Activated T-helper 9 cell treated with anti-CD3 and anti-CD28 coated beads, Interleukin-2, amount 50 U/mL, for 16 hours (primary cell): ENCODE measurements at places on chromosomes 1 and 21.

- DNase-seq, result no peak
These were observed 396.7 kb upstream of the C1orf87 start for GRCh38 chr1:60470246-60470645.

GRCh38 chr21:45742247-45742646 is 98.7 kb downstream of the PCBP3 start:
- DNase-seq, result no peak

DNA sequence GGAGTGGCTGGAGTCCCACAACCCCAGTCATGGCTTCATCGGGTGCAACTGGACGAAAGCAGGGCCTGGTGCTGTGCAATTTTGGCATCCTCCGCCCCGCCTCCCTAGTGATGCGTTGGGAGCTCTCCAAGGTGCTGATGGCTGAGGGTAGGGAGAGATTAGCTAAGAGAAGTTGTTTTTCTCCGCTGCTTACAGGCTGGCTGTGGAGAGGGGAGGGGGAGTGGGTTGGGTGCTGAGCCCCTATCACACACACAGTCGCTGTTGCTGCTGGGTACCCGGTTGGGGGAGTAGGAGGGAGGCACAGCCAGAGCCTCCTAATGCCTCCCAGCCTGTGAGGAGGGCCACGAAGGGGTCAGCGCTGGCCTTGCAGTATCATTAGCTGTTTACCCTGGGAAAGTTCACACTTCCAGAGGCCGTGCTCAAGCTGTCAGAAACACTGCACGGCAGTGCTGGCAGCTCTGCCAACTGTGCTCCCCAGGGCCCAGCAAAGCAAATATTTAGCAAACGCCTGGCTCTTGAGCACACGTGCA is 110.0 kb downstream of the GRIK3 start:
- no peak for DNase-seq

DNA sequence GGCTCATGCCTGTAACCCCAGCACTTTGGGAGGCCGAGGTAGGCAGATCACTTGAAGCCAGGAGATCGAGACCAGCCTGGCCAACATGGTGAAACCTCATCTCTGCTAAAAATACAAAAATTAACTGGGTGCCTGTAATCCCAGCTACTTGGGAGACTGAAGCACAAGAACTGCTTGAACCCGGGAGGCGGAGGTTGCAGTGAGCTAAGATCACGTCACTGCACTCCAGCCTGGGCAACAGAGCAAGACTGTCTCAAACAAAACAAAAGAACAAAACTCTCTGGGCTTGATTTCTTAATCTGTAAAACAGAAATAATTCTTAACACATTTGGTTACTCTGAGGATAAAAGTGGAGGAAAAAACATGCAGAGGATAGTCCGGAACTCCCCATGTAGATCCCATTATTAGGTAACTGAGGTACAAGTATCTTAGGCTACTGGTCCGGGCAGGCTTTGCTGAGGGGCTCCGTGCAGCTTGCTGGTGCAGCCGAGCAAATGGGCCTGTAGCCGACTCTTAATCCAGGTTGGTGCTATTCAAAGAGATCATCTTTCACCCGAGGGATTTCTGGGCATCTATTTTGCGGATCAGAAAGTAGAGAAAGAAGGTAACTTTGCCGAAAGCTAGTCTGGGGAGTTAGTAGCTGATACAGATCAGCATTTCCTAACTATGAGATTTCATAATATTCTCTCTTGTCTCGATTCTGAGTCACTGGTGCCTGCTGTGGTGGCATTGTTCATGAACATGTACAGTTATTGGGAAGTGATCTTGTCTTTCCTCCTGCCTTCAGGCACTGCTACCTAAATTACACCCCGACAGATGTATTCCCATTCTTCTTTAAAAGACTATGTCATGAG is 56.8 kb downstream of the NFIA start:
- DNase-seq, result no peak

DNA sequence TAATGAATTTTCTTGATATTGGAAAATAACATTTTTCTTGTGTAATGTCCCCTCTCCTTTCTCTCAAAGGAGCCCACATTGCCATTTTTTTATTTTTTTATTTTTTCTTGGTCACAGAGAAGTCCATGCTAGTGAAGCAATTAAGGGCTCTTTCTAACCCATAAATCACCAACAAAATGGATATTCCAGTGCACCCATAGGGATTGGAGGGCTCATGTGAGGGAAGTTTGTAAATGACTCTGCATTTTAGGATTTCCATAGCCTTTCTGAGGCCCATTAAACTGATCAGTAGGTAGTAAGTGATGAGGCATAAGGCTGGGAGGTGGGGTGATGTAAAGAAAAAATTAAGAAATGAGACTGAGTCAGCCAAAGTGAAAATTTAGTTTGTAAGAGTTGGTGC is 55.9 kb upstream of the JAK1 start:
- no peak for DNase-seq

DNA sequence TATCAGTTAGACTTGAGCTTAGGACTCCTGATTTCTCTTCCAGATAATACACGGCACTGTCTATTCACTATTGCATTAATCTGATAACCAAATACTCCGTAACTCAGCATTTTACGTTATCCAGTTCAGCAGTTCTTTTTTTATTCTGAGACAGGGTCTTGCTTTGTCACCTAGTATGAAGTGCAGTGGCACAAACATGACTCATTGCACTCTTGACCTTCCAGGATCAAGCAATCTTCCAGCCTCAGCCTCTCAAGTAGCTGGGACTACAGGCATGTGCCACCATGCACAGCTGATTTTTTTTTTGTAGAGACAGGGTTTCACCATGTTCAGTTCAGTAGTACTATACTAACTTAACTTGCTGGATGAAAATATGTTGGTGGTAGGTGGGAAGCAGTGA is 156.4 kb downstream of the PATJ start:
- no peak for DNase-seq

- no peak for DNase-seq
These were observed 51.2 kb downstream of the GIPC2 start for GRCh38 chr1:78096976-78097375.

DNA sequence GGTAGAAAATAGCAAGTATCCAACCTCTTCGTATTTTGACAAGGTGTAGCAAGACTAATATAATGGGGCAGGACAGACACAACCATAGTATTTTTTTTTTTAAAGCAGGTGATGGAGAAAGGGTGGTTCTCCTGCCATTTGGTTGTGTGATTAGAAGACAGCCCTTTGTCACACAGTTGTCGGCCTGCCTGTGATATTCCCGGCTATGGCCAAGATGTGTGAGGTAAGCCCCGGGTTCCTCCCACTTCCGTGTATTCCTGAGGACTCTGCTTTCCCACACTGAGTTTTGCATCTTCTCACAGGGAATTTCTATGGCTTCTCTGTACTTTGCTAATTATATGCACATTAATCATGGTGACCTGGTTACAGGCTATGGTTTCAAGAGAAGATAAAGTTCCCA is 35.9 kb downstream of the ZNF496 start:
- no peak for DNase-seq

DNA sequence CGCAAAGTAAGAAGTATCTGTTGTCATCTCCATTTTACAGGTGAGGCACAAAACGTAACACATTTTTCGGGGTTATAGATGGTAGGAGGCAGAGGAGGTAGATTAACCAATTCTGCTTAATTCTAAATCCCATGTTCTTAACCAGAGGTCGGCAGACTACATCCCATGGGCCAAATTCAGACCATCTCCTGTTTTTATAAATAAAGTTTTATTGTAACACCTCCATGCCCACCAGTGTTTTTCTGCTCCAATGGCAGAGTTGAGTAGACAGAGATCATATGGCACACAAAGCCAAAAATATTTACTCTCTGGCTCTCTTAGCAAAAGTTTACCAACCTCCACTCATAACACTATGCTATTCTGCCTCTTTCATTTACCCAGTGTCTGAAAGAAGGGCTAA is 30.9 kb downstream of the FHAD1 start:
- no peak for DNase-seq

DNA sequence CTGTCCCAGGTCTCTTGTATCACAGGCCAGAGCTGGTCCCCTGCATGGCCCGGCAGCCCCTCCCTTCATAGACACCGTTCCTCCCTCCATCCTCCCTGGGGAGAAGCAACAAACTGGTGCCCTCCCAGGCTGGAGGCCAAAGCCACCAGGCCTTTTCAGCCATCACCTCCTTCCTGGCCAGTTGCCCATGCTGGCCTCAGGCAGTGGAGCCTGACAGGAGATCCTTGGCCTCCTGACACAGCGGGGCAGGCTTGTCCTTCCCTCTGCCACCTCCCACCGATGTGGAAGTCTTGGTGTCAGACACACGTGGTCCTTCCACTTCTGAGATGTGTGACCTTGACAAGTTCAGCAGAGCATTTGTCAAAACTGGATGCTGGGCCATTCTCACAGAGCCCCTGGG is 206.0 kb downstream of the HIVEP3 start:
- DNase-seq, result no peak

GRCh38 chr1:200454425-200454824 is 44.6 kb upstream of the ZNF281 start:
- no peak for DNase-seq

GRCh38 chr1:198563583-198563982 is 23.1 kb upstream of the ATP6V1G3 start:
- DNase-seq, result no peak

GRCh38 chr1:46937270-46937669 is 4.0 kb downstream of the CYP4A11 start:
- DNase-seq, result no peak

- no peak for DNase-seq
These were observed 17.9 kb downstream of the EPRS1 start for GRCh38 chr1:220028346-220028895.

- DNase-seq, result no peak
These were observed 1.3 kb downstream of the NEK7 start for GRCh38 chr1:198157847-198158725.

GRCh38 chr1:209403921-209404320 is 179.6 kb upstream of the CAMK1G start:
- DNase-seq, result no peak

- no peak for DNase-seq
These were observed 102.8 kb upstream of the PROX1 start for GRCh38 chr1:213884942-213885341.

GRCh38 chr21:37153935-37154350 is 80.9 kb downstream of the TTC3 start:
- DNase-seq, result no peak

DNA sequence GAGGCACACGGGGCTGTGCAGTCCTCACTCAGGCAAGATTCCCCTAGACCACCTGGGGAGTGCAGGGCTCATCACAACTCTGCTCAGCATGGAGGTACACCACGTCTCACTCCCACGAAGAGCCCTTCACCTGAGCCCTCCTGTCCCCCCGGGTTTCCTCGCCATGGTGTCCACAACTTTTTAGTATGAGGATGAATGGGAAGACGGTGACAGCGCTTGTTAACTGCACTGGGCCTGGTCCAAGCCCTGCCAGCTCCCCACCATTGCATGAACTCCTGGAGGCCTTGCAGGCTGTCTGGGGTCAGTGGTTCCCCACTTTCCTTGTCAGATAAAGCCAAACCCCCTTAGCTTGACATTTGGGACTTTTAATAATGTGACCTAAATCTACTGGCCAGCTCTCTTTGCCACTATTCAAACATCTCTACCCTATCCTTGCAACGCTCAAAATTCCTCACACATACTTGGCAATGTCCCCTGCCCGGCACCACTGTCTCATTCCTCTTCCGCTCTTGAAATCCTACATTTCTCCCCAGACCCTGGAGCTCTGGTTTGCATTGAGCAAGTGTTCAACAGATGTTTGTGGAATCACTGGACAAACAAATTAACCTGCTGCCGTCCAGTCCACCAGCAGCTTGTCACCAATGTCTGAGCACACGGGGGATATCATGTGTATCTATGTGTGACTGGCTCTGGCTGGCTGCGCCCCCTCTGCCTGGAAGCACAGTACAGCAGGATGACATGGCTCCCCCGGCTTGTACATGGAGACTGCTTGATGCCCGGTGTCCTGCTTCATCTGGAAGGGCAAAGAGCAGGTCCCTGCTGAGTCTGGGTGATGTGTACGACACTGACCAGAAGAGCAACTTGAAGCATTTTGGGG is 11.2 kb downstream of the TMEM9 start:
- DNase-seq, result no peak

DNA sequence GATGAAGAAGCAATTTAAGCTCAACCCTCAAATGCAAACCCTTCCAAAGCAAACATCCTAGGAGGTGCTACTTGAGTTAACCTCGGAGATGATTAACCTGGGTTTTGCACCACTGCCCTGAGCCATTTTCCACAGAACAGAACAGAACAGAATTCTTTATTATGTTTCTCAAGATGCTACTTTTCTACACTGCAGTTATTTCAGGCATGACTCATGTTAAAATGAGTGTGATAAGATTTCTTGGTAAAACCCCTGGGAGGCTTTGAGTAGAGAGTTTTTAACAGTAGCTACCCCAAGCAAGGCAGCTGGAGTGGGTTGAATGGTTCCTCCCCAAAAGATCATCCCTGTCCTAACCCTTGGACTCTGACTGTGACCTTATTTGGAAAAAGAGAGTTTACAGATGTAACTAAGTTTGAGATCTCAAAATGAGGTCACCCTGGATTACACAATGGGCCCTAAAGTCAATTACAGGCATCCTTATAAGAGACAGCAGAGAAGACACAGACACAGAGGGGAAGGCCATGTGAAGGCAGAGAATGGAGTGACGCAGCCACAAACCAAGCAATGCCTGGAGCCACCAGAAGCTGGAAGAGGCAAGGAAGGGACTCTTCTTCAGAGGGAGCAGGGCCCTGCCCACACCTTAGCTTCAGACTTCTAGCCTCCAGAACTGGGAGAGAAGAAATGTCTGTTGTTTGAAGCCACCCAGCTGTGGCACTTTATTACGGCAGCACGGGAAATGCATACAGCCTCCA is 153.4 kb downstream of the ETS2 start:
- no peak for DNase-seq

DNA sequence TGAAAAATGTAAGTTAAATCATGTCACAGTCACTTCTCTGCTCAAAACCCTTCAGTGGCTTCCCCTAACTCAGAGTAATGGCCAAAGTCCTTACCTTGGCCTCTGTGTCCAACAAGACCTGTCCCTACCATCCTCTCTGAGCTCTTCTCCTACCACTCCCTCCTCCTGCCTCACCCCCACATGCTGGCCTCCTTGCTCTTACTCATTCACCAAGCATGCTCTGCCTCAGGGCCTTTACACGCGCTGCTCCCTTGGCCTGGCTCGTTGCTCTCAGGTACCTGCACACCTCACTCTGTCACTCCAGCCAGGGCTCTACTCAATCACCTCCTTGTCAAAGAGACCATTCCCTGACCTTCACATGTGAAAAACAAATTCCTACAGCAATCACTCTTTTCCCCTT is 54.2 kb downstream of the SEC16B start:
- no peak for DNase-seq

- DNase-seq, result no peak
These were observed 1844.7 kb downstream of the NCAM2 start for GRCh38 chr21:22842875-22843274.

GRCh38 chr1:59237900-59238299 is 59.0 kb upstream of the FGGY start:
- no peak for DNase-seq

GRCh38 chr1:201496296-201496690 is 10.6 kb downstream of the CSRP1 start:
- DNase-seq, result no peak
